SJSA1 (cell line): ENCODE measurements at places on chromosomes 1 and 21.

- H3K27ac ChIP-seq: no peak overlapping the region
- no peak overlapping the region for H3K4me3 ChIP-seq
- no peaks in the 10 kb centered on the region for H3K4me1 ChIP-seq
Measured at GRCh38 chr1:83931658-83932253, 67.2 kb downstream of the TTLL7 start.

- 0 out of 2 replicates have a peak, but pooled peaks cover 2% of the 10 kb centered on the region for H3K27me3 ChIP-seq
- H3K4me3 ChIP-seq: no peak overlapping the region
- no peaks in the 10 kb centered on the region for H3K36me3 ChIP-seq
- no peak overlapping the region for H3K27ac ChIP-seq
- DNase-seq: no peak
Measured at GRCh38 chr1:13947658-13948057, 247.7 kb downstream of the PRDM2 start.

DNA sequence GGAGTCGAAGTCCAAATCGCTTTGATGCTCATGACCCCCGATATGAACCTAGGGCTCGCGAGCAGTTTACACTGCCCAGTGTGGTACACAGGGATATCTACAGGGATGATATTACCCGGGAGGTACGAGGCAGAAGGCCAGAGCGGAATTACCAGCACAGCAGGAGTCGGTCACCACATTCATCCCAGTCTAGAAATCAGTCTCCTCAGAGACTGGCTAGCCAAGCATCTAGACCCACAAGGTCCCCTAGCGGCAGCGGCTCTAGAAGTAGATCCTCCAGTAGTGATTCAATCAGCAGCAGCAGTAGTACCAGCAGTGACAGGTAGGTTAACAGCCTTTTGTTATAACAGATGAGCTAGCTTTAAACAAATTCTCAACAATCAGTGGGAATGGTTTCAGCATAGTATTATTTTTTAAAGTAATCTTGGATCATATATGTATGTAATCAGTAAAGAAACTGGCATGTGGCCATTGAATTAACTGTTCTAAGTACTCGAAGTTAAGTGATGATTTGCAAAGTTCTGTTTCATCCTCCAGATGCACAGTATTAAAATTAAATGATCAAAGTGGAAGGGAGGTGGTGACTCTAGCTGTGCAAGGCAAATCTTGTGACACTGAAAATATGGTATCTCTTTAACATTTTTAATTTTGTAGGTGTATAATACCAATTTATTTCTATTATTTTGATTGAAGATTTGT lies 29.0 kb downstream of the SPEN start:
- H3K27ac ChIP-seq: no peak overlapping the region
- no peaks in the 10 kb centered on the region for H3K27me3 ChIP-seq
- H3K36me3 ChIP-seq: peaks cover 50% of the 10 kb centered on the region
- no peak overlapping the region for H3K4me3 ChIP-seq
- no peaks in the 10 kb centered on the region for H3K4me1 ChIP-seq

DNA sequence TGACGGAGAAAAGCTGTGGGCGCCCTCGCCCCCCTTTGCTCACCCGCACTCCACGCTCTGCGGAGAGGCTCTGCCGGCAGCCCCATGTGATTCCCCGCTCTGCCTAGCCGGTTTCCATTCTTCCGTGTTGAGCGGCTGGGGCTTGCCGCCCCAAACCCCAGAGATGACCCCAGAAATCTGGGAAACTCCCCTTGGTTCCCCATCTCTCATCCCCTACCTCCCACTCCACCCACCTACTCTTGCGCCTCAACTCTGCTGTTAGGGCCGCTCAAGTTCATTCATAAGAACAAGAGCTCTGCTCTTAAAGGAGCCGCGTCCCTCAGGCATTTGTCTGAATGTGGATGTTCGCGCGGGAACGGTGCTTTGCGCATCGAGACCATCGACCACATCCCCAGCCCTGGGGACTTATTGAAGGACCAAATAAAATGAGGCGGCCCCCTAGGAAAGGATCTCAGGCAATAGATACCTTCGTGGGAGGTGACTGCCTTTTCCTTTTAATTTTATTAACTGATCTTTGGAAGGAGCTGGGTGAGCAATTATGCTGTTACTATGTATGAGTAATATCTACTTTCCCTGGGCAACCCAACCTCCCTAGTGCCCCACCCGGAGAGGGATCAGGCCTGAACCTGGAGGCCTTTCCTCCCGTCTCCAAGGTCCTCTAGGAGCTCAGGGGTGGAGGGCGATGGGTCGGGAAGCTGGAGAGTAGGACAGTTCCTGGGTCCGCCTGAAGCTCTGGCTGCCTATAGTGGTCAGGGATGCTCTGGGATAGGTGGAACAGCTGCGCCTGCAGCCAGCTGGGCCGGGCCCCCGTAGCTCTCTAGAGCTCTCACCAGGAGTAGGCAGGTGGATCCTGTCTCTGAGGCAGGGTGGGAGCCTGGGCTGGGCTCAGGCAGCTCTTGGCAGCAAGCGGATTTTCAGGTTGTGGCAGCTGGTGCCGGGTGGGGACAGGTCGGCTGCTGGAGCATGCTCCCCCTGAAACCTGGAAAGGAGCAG lies 898 bp downstream of the MFSD2A start:
- peaks cover 24% of the 10 kb centered on the region for H3K4me1 ChIP-seq
- H3K36me3 ChIP-seq: peaks cover 19% of the 10 kb centered on the region
- no peak overlapping the region; the same call in 1 of the 2 replicates for H3K27ac ChIP-seq

DNA sequence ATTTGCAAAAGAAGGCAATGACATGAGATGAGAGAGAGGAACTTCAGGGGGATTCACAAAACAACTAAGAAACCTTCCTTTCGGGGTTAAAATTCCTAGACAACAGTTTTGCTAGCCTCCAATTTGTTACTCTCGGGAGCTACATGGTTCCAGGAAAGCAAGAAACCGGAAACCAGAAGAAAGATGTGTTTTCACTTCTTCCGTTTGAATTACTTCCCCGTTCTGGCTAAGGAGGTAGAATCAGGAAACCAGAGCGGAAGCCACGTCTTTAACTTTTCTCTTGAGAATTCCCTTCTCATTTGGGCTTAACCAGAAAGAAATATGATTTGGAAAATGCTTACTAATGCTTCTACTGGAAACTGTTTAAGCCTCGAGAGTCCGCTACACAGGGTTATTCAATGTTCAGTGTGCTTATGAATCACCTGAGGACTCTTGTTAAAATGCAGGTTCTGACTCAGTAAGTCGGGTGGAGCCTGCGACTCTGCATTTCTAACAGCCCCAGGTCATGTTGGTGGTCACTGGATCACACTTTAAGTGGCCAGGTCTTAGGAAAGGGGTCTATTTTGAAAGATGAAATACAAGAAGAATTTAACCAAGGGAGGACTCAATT lies 43.5 kb upstream of the MCOLN3 start:
- no peak overlapping the region for H3K27ac ChIP-seq
- H3K36me3 ChIP-seq: no peaks in the 10 kb centered on the region
- no peaks in the 10 kb centered on the region for H3K4me1 ChIP-seq
- no peak overlapping the region for H3K4me3 ChIP-seq
- no peak for DNase-seq

DNA sequence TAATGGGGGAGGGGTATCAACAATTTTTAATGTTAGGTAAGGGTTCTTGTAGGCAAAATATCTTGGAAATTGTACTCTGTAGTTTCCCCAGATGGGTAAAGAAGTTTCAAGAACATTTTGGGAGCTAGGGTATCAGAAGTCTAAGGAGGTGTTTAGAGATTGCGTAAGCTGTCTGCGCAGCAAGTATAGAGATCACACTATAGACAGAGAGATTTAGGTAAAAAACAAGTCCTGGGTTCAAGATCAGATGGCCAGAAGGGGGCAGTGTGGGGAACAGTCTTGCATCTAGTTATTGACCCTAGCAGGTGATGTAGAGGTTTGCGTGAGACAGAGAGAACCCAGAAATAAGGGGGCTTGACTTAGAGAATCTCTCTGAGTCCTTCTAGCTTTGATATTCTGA lies 80.8 kb downstream of the S1PR1 start:
- no peaks in the 10 kb centered on the region for H3K4me1 ChIP-seq
- DNase-seq: no peak
- no peaks in the 10 kb centered on the region for H3K36me3 ChIP-seq
- H3K27me3 ChIP-seq: no peaks in the 10 kb centered on the region; the same call in 1 of the 2 replicates

- H3K36me3 ChIP-seq: no peaks in the 10 kb centered on the region
- no peaks in the 10 kb centered on the region for H3K27me3 ChIP-seq
- no peak overlapping the region for H3K4me3 ChIP-seq
Measured at GRCh38 chr1:72942008-72942407, 659.7 kb upstream of the NEGR1 start.
